ENCODE measurements at places on chromosomes 3 and 15. TPM values are rescaled to one million over a fixed set of nuclear protein-coding genes. Genes with fewer than 3 reads are reported as not detected.

Gene TF
- 1.6 TPM for total RNA-seq

Gene CPNE9
- total RNA-seq: 0.18 TPM

Gene RTP1
- not detected for total RNA-seq

Gene FEZF2
- not detected for total RNA-seq

Gene TFRC
- total RNA-seq: 105 TPM

Gene PAQR9
- total RNA-seq: not detected

Gene PGBD4
- 5.2 TPM for total RNA-seq

Gene EOMES
- 0.60 TPM for total RNA-seq

Gene STRIT1
- total RNA-seq: not detected

Gene ARHGEF26
- not detected for total RNA-seq

Gene SMAD6
- 1.8 TPM for total RNA-seq

Gene KNG1
- total RNA-seq: not detected

Gene SAMD7
- not detected for total RNA-seq

Gene LRTM1
- not detected for total RNA-seq

Gene CPLX3
- total RNA-seq: 5.2 TPM

Gene MYL3
- not detected for total RNA-seq

Gene GMNC
- not detected for total RNA-seq

Gene MUC20
- total RNA-seq: 0.22 TPM

Gene FAM107A
- total RNA-seq: not detected

Gene GOLGA6A
- not detected for total RNA-seq

Gene PTH1R
- total RNA-seq: not detected

Gene TCTA
- 17.2 TPM for total RNA-seq

Gene FBXO40
- not detected for total RNA-seq

Gene GAP43
- total RNA-seq: not detected

Gene AADAC
- total RNA-seq: not detected

Gene TUSC7
- total RNA-seq: not detected

Gene COPG1
- 88.1 TPM for total RNA-seq

Gene CD200
- not detected for total RNA-seq

Gene A4GNT
- not detected for total RNA-seq

Gene DPPA2
- total RNA-seq: not detected

Gene SERP1
- total RNA-seq: 321 TPM

Gene MORC1
- not detected for total RNA-seq

Gene UBAP1L
- 6.5 TPM for total RNA-seq

Gene REC114
- not detected for total RNA-seq

Gene C3orf85
- not detected for total RNA-seq
